ENCODE measurements at places on chromosomes 6 and 20.
A peak's percentile ranks its signal among the peaks of the same experiment; 100 is the strongest.

DNA sequence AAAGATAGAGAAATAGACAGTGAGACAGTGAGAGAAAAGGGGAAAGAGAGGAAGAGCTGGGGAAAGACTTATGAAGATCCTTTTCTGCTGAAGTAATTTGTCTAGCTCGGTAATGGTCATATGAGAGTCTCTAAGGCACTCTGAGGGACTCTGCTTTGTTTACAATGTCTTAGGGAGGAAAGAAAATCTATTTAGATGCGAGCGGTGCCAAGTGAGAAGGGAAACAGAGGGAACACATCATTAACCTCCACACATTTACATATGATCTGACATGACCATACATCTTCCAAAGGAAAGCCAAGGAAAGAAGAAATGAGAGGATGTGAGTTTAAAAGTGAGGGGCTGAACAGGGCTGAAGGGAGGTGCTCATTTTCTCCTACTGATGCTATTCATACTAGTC is 862.3 kb upstream of the CITED2 start:
- DNase-seq, result no peak

- no peak for DNase-seq
These were observed 56.1 kb upstream of the APCDD1L start for GRCh38 chr20:58571356-58571692.

DNA sequence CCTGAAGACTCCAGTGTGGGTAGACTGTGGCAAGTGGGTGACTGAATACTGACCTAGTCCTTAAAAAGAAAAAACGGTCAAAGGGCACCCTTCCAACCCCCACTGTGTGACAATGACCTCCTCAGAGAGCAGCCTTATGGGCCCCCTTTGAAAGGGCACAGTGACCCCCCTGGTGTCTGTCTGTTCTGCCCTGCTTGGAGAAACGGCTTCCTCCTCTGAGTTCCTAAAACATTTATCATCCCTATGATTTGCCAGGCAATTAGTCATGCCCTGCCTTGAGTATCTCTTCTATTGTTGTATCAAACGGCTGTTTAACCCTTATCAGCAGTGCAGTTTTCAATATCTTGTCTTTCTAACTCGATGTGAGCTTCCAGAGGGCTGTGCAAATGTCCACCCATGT is 21.0 kb upstream of the STX16 start:
- no peak for DNase-seq

DNA sequence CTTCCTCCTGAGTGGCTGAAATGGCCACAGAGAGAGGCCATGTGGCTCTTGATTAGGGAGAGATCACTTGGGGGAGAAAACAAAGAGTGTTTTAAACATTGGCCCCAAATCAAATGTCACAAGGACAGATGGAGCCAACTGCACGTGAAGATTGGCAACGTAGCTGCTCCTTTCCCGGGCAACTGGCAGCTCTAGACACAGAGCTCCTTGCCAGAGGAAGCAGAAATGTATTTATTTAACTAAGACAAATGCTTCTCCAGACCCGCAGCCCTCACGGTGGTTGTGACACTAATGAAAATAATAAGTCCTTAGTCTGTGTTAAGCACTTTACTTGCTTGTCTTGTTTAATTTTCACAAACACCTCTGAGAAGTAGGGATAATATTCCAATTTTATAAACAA is 49.6 kb upstream of the DSN1 start:
- peak; percentile 92 for DNase-seq

GRCh38 chr20:3194617-3195280 is 9.7 kb downstream of the DDRGK1 start:
- no peak for DNase-seq

DNA sequence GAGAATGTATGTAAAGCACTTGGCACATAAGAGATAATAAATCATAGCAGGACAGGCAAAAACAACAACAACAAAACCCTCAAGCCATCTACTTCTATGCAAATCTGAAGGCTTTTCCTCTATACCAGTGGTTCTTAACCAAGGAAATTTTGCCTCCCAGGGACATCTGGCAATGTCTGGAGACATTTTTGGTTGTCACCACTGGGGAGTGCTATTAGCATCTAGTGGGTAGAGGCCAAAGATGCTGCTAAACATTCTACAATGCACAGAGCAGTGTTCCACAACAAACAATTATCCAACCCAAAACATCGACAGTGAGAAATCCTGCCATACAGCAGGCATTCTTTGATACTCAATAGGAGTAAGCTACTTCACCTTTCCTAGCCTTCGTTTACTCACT is 28.2 kb downstream of the NDRG3 start:
- peak; percentile 72 for DNase-seq

DNA sequence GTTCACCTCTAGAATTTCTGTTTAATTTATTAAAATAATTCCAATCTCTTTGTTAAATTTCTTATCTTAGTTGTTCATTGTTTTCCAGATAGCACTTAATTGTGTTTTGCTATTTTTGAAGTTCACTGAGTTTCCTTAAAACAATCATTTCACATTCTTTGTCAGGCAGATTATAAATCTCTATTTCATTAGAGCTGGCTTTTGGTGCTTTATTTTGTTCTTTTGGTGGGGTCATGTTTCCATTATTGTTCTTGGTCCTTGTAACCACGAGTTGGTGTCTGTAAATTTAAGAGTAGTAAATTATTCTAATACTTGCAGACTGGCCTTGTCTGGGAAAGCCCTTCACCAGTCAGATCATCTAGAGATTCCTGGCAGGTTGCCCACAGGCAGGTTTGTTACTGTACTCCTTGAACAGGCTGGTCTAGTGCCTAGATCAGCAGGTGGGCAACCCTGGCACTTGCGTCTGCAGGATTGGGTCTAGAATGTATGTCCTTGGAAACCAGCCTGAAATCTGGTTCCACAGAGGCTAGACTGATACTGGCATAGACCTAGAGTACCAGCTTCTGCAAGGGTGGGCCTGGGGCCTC is 110.4 kb downstream of the ADGB start:
- DNase-seq, result no peak

DNA sequence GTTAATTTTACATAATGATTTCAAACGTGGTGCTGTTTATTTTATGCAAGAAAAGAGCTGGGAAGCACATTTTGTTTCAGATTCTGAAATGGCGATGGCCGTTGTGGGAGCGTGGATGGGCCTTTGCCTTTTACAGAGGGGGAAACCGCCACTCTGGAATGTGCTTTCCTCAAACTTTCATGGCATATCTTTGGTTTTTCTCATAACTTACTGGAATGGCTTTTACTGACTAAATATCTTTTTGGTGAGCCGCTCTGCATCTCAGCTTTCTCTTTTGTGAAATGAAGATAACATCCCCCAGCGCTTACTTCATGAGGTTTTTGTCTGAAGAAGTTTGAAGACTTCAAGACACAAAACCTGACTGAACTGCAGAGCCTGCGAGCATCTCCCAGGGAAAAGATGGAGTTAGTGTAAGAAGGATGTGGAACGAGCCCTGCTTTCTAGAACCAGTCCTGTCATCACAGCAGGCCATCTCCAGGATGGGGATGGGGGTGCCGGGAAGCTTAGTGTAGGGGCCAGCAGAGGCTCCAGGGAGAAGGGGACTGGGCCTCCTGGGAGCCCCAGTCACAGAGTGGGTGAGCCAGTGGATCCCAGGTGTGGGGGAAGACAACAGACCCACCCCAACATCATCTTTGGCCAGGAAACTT is 61.8 kb upstream of the TIAM2 start:
- DNase-seq, result no peak

GRCh38 chr6:148720406-148720805 is 26.4 kb upstream of the UST start:
- no peak for DNase-seq

DNA sequence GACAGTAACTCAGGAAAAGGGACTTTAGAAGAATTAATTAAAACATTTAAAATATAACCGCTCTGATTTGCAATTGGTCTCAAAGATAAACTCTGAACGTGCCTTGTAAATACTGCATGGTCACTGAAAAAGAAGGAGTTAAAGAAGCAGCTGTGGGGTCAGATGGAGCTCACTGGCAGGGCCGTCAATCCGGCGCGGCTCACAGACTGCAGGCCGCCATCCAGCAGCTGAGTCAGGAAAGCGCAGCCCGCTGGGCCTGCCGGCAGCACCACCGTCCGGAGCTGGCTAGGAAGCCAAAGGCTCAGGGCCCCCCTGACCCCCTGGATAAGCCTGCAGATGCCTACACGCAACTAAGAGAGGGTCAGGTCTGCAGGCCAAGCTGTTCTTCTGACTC is 54.2 kb upstream of the FRMD1 start:
- no peak for DNase-seq

DNA sequence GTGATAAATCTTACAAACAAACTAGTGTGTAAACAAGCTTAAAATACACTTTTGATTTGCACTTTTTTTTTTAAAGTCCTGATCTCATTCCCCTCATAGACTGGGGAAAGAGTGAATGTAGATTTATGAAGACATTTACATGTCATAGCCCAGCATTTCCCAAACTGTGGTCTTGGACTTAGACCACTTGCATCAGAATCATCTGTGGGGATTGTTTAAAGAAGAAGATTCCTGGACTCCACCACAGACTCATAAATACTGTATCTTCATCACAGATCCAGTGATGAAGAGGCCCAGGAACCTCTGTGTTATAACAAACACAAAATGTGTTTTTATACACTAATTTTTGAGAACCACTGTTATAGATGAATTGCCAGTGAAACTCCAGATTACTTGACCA is 99.5 kb downstream of the KCNQ5 start:
- DNase-seq, result no peak

GRCh38 chr6:68240726-68241125 is 394.4 kb upstream of the ADGRB3 start:
- no peak for DNase-seq

DNA sequence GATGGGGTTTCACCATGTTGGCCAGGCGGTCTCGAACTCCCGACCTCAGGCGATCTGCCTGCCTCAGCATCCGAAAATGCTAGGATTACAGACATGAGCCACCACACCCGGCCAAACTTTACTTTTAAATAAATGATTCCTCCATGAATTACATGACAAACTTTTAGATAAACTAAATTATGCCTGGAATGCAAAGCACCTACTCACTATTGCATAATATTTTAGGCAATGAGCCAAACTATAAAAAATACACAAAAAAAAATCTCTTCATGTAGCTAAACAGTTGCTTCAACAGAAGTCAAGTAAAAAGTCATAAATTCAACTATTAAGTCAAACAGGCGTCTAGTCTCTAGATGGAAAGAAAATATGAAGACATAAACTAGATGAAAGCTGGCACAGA is 56.5 kb downstream of the PTPRK start:
- no peak for DNase-seq

DNA sequence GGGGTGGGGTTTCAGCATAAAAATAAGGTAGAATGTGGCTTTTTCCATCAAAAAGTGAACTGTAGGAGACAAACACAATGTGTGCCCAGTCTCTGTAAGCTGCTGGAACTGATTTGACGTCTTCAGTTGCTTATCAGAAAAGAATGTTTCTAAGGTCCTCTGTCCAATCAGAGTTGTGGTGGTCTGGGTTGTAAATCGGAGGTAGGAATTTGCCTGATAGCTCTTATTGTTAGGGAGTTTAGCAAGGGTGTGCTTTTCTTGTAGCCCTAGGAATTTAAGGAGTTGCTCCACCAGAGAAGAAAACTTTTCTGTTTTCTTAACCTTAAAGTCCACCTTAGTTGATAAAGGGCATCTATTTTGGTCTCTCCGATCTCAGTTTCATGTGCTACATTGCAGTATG is 10.4 kb upstream of the SSTR4 start:
- no peak for DNase-seq

DNA sequence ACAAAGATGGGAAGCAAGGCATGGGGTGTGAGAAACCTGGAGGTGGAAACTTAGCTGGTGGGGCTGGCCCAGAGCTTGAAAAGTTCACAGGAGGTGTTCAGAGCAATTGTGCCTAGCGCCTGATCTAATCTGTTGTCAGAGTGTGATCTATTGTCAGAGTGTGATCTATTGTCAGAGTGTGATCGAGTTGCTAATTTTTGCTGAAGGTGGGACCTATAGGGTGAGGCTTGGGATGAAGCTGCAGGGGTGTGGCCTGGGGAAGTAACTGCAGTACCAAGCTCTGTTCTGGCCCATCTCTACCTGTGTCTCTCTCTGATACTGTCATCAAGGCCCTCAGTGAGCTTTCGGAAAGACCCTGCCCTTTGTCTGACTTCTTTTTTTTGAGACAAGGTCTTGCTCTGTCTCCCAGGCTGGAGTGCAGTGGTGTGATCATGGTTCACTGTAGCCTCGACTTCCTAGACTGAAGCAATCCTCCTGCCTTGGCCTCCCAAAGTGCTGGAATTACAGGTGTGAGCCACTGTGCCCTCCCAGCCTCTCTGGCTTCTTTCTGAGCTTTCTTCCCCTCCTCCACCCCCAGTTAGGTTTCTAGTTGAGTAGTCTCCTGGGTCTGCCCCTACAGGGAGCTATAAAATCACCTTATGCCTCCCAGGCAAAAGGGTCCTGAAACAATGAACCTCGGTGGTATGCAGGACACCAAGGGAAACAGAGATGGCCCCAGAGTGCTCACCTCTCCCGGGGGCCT is 150.8 kb upstream of the RNF24 start:
- no peak for DNase-seq

All from G401 (cell line).